ENCODE measurements at places on chromosomes 7 and 10. TPM values are rescaled to one million over a fixed set of nuclear protein-coding genes. Genes with fewer than 3 reads are reported as not detected.

CFTR gene
- total RNA-seq = not detected

PODXL gene
- 1.8 TPM for total RNA-seq

DGKI gene
- total RNA-seq = 2.7 TPM

DNA sequence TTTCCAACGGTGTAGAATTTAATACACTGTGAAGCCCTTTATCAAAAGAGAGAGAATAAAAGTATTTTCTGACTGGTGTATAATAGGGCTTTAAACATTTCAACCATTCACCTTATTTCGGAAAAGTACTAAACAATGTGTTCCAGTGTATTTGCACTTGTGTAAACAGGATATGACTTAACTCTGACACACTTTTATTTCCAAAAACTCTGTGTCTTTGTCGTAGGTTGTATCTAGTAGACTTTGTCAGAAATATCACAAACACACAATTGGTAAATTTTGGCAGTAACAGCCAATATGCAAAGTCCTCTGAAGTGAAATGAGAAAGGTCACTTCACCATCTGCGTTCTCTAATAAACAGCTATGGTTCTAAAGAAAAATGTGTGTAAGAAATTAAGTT lies 10.3 kb upstream of the TSPAN13 start:
- no peak for DNase-seq

LRRN3 gene
- total RNA-seq = 5.8 TPM

ARMC3 gene
- total RNA-seq = not detected

SORCS1 gene
- total RNA-seq = not detected

- DNase-seq = no peak
Observed at GRCh38 chr7:66634816-66635215, 6.1 kb downstream of the KCTD7 start.

DNA sequence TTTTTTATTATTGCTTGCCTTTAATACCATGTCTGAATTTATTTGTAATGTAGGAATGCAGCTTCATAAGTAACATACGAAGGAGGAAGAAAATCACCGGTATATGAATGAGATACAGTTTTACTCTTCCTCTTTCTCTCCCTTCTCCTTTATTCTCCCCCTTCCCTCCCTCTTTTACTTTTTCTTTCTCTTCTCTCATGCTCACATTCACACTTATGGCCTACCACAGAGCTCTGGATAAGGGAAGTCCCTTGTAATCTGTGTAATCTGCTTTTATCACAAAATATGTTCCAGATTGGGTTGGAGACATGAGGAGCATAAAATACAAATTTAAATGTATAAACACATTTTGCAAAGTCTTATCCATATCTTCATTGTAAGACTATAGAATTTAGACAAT lies 59.4 kb downstream of the MDFIC start:
- no peak for DNase-seq

DLX5 gene
- not detected for total RNA-seq

GRCh38 chr10:5711642-5712041 lies 27.0 kb downstream of the TASOR2 start:
- DNase-seq = no peak

- DNase-seq = no peak
Observed at GRCh38 chr7:94612661-94613060, 43.3 kb downstream of the SGCE start.

DNA sequence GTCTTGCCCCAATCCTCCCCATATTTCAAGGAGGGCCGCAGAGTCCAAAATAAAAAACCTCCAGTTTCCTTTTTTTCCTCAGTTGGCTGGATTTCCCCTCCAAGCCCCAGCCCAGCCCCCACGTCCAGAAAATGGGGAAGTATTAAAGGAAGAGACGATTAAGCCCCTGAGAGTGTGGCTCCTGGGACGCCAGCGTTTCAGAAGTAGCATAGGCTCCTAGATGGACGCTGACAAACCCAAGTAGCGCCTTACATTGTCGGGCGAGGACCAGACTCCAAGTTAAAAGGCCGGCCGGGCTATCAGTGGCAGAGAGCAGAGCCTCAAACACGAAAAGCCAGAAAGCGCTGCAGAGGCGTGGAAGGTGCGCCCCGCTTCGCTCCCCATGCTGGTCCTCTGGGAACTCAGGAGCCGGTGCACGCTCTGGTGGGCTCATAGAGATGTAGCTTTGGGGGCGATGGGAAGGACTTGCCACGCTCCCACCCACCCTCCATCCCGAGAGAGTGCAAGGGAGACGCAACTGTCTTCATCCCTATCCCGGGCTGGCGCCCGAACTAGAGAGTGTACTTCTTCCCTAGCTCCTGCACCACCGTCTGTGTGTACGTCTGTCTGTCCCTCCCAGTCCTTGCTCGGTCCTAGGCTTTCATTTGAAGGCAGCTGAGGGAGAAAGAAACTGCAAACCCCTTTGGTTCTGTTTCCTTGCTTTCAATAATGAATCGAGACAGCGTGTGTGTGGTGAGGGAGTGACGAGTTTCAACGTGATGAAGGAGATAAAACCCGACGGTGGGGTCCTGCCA lies 6.3 kb upstream of the EMX2 start:
- DNase-seq = no peak

GRCh38 chr10:9416331-9416730 lies 1361.8 kb downstream of the GATA3 start:
- no peak for DNase-seq

PPP1R9A gene
- total RNA-seq = not detected

SUN3 gene
- not detected for total RNA-seq

DNA sequence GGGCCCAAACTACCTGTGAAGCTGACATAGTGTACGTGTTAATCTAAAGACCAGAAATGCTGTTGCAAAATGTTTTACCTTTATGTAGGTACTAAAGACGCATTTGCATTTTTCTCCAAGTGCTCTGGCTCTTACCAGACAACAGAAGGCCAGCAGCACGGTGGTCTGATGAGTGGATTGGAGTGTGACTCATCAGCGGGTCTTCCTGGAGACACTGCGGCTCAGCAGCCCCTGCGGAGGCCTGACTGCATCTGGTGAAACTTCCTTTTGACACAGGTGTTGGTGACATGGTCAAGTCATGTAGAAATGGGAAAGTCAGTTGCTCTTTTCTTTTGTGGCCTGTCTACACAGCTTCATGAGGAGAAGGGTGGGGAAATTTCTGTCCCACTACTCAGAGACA lies 723.6 kb downstream of the INHBA start:
- no peak for DNase-seq

ELMO1 gene
- total RNA-seq = 137 TPM

DNA sequence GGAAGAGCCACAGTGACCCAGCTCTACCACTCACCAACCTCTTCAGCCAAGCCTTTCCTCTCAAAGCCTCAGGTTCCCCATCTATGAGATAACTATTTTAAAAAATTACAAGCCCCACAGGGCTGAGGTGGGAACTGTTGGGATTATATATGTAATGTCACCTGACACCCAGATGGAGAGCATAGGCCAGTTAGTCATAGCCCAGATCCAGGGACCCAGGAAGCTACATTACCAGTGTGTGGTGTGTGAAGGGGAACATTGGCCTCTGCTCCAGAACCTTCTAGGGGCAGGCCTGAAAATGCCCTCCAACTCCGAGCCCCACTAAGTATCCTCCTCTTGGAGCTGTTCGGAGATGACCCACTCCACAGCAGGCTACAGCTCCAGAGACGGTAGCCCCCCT lies 162.4 kb downstream of the NRF1 start:
- DNase-seq = no peak

- DNase-seq = peak; percentile 73
Observed at GRCh38 chr10:71486484-71487114, 89.9 kb downstream of the CDH23 start.

- DNase-seq = no peak
Observed at GRCh38 chr10:49207113-49207512, 18.9 kb upstream of the TMEM273 start.

DNA sequence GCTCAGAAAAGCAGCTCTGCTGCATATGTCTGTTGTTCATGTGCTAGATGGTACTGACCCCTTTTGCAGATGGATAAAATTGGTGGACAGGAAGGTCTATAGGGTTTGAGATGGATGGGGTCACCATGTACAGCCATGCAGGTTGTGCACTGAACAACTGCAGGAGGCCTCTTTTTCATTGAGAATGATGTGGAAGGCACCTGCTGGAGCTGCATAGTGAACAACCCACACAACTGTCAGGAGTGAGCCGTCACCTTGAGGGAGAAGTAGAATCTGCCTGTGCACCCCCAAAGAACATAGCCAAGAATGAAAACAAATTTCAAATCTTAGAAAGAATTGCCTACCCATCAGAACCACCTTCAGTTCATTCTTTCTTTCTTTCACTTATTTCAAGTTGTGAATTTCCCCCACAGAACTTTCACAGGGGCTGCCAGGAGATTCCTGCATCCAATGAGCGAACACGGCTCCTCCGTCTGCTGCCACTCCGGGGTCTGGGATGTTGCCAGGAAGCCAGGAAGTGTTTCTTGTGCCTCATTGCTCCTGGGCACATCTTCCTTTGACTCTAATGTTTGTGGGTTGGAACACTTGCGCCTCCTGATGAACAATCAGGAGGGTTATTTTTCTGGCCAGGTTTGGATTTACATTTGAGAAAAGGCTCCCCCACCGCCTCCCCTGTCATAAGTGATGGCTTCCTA lies 53.7 kb upstream of the DOCK1 start:
- DNase-seq = no peak

PIP gene
- not detected for total RNA-seq

DNA sequence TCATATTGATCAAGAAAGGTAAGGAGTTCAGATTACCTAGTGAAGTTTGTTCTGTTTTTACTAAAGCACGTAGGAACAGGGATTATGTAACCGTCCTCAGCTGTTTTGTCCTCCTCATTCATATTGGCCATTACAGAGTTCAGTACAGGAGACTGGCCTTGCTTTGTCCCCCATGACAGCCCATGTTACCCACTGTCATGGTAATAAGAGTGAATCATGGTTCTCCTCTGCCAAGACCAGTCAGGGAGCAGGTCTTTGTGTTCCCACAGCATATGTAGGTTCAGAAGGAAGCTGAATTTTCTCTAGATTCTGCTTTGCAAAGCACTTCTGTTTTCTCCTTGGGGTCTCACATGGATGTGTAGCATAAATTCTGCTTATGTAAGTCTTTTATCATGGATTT lies 106.2 kb upstream of the GPR141 start:
- no peak for DNase-seq

GRCh38 chr7:95840953-95841950 lies 68.9 kb downstream of the DYNC1I1 start:
- no peak for DNase-seq

ANLN gene
- total RNA-seq = 62.4 TPM

HMX3 gene
- not detected for total RNA-seq

SPDYE1 gene
- total RNA-seq = not detected

CFAP46 gene
- not detected for total RNA-seq

TRPV5 gene
- total RNA-seq = not detected

CTNNA3 gene
- not detected for total RNA-seq

SNCG gene
- 0.72 TPM for total RNA-seq

All from activated naive CD4-positive, alpha-beta T cell treated with anti-CD3 and anti-CD28 coated beads for 36 hours (primary cell).